ENCODE measurements at places on chromosomes 2 and 18. TPM values are rescaled to one million over a fixed set of nuclear protein-coding genes. Genes with fewer than 3 reads are reported as not detected.

GRCh38 chr2:181985632-181986205, at the start of gene PPP1R1C:
Gene PPP1R1C (plus strand): TSS chr2:181985853. CDS start chr2:181986111, 258 bp downstream.
- DNase-seq = no peak

DNA sequence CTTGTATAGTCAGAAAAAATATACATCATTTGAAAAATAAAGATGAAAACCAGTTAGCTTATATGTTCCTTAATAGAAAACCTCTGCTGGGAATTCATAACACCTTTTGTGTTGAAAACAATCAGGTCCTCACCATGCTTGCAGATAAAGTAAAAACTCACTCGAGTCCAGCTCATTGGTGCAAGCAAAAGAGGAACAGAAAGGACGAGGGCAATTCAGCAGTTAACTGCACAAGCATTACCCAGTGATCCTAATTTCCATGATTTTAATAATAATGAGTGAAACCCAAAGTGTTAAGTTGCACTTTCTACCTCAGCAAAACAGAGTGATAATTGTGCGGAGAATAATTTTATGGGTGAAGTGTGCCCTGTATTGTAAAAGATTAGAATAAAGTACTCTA, 839.9 kb downstream of the BCL11A start:
- no peak for DNase-seq

GRCh38 chr2:71538656-71539265, 85.4 kb downstream of the DYSF start:
- no peak for DNase-seq

DNA sequence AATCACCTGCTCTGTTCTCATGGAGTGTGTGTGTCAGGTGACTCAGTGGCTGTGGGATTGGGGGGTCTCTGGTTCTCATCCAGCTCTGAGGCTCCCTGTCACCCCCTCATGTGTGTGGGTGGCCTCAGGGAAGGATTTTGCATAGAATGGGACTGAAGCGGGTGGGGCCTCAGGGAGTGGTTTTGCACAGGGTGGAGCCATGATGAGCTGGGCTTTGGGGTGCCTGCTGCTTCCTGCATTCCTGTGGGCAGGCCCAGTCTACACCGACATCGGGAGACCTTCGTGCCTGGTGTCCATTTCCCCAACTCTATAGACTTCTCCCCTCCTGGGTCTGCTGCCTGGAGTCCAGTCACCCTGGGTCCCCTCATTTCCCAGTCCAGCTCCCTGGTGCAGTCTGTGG, 59.7 kb downstream of the VAPA start:
- no peak for DNase-seq

- no peak for DNase-seq
Observed at GRCh38 chr18:12460874-12461273, 53.1 kb downstream of the PRELID3A start.

VWC2L gene
- polyA plus RNA-seq = 0.04 TPM

Measured in renal pelvis (tissue), 12 donors.